GM13977 (cell line): ENCODE measurements at places on chromosomes 13 and 19.

DNA sequence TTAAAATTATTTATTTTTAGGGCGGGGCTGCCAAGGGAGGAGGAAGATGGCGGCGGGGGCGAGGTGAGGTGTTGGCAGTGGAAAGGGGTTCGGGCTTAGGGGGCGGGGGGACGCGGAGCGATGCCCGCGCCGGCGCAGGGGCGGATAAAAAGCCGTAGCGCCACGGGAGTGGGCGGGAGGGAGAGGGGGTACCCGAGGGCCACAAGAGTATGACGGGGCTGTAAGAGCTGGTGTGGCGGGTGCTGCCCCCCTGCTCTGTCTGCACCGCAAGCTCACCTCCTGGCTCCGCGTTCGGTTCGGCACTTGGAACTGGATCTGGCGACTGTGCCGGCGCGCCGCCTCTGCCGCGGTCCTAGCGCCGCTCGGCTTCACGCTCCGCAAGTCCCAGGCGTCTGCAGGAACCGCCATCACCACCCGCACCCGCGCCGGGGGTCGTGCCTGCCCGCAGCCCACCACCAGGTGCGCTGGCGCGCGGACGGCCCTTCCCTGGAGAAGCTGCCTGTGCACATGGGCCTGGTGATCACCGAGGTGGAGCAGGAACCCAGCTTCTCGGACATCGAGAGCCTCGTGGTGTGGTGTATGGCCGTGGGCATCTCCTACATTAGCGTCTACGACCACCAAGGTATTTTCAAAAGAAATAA, 265.2 kb upstream of the SGCG start:
- no peak for DNase-seq

DNA sequence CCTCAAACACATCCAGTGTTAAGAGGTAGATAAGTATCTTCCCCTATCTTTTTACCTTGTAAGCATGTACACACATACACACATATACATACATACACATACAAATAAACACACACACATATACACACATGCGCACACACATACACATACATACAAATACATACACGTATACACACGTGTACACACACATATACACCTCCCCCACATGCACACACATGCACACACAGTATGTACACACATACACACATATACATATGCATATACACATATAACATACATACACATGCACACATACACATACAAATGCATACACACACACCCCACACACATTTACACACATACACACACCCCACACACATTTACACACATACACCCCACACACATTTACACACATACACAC, 24.1 kb downstream of the ADGRE1 start:
- DNase-seq, result no peak

- no peak for DNase-seq
These were observed 46.2 kb downstream of the GATAD2A start for GRCh38 chr19:19451429-19452242.

- DNase-seq, result no peak
These were observed 5.8 kb downstream of the PPP1R37 start for GRCh38 chr19:45098521-45099466.

DNA sequence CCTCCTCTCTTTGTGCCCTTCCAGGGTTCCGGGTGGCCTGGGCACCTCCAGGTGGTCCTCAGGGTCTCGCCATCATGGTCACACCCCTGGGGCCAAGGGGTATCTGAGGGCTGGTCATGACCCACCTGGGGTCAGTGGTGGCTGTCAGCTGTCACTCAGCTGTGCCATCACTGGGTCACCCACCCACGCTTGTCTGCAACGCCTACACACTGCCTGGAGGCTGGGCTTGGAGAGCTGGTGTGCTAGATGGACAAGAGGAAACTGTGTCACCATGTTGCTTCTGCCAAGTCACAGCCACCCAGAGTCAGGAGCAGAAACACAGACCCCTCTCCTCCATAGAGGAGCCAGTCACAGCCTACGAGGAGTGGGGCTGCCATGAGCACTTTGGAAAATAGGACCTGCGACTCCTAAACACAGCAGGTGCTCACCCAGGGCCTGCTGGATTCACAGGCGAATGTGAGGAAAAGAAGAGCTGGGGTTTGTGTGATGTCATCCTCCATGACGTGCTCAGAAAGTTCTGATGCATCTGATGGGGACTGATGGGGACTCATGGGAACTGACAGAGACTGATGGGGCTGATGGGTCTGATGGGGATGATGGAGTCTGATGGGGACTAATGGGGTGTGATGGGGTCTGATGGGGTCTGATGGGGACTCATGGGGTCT, 10.7 kb upstream of the GRTP1 start:
- DNase-seq, result no peak

GRCh38 chr13:36753176-36753575, 65.8 kb upstream of the RFXAP start:
- no peak for DNase-seq

- DNase-seq, result no peak
These were observed 11.1 kb downstream of the PALM start for GRCh38 chr19:719636-720344.

DNA sequence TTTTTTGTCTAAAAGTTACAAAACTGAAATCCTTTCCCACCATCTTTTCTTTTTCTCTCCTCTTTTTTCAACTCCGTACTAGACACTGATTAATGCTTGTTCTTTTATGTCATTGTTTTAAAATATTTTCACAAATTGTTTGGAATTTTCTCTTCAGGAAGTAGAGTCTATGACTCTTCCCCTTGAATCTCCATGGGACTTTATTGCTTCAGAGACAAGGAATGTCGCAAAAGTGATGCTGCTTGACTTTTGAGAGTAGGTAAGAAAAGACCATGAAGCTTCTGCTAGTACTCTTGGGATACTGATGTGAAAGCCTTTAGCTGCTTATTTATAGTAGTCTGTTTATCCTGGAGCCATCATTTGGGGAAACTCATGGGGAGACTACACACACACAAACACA, 260.1 kb upstream of the SLC10A2 start:
- DNase-seq, result no peak

DNA sequence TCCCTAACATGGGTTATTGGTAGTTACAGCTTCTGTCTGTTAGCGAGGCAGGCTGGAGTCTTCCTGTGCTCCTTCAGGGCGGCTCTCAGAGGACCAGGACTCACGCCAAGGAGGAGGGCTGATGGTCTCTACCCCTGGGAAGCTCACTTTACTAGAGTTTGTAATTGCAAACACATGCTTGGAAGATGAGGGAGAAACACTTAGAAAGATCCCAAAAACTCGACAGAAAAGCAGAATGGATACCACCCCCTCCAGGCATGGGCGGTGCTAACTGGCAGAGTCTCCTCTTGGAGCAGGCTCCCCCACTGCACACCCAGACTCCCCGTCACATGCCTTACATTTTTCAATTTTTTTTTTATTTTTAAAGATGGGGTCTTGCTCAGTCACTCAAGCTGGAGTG, 62.0 kb downstream of the PARP4 start:
- DNase-seq, result no peak

DNA sequence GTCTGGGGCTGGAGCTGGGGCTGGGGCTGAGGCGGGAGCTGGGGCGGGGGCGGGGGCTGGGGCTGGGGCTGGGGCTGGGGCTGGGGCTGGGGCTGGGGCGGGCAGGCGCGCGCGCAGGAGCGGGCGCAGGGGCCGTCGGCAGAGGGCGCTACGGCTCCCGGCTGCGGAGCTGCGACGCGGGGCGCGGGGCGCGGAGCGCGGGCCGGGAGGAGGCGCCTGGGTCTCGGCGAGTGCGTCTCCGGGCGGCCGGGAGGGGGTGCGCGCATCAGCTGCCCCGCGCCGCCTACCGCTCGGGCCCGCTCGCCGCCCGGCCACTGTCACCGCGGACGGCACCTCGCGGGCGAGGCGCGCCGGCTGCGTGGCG, 422 bp upstream of the MTUS2 start:
- DNase-seq, result peak; percentile 87

GRCh38 chr19:38917516-38917915, 5.5 kb upstream of the CCER2 start:
- no peak for DNase-seq

GRCh38 chr13:38398711-38399493, 49.3 kb downstream of the UFM1 start:
- no peak for DNase-seq

GRCh38 chr13:108227651-108228272, 9.6 kb downstream of the ABHD13 start:
- no peak for DNase-seq

GRCh38 chr13:27309401-27309958, 38.9 kb downstream of the RASL11A start:
- DNase-seq, result no peak

- no peak for DNase-seq
These were observed 9.1 kb downstream of the AP2A1 start for GRCh38 chr19:49775742-49776370.

DNA sequence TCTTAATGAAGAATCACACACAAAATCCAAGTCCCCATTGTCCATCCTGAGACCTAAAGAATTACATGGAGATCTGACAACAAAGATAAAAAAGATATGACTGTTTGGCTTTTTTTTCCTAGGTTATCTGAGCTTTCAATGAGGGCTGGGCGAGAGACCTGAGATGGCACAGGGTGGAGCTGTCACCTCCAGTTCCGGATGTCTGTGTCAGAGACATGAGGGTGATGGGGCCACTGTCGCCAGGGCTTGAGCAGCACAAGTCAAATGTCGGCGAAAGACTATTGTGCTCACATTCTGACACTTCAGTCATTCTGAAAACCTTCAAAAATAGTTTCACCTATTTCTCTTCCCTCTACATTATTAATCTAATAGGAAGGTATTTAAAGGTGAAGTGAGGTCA, 65.7 kb downstream of the SLC7A1 start:
- DNase-seq, result no peak

DNA sequence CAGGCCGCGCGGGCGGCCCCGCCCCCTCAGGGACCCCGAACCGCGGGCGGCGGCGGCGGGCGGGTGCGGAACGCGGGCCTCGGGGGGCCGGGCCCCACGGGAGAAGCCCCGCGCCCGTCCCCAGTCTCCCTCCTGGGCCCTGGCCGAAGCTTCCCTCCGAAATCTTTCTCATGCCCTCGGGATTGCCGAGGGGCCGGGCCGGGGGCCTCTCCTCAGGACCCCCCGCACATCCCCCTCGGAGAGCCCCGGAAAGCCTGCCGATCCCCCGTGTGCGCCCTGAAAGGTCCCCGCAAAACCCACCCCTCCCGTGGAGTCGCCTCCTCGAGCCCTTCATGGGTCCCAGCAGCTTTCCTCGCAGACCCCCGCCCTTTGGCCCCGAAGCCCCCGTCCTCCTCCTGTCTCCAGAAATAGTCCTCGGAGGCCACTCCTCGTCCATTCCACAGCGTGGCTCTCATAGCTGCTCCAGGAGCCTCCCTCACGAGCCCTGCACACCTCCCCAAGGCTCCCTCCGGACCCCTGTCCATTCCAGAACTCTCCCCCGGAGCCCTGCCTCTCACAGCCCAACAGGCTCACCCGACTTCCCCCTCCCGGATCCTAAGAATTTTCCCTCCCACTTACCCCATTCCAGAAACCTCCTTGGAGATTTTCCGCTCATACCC, 555 bp downstream of the SAMD4B start:
- DNase-seq, result no peak

DNA sequence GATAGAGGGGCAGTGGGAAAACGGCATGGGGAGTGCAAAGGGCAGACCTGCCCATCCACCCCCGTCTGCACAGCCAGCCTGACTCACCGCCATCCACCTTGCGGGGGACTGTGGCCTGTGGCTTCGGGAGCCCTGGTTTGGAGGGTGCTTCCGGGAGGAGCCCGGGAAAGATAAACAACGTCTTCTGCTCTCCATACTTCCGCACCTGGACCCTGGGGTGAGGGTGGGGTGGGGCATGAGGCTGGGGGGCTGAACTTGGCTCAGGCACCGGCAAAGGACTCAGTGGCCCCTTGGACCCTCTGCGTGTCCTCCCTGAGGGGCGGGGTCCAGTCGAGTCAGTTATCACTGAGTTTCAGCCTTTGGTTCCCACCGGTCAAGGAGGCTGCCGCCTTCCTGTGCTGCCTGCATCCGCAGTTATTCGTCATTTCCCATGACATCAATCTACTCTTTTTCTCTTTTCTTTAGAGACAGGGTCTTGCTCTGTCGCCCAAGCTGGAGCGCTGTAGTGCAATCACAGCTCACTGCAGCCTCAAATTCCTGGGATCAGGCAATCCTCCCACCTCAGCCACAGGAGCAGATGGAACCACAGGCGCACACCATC, 3.2 kb downstream of the GPR108 start:
- DNase-seq, result no peak

DNA sequence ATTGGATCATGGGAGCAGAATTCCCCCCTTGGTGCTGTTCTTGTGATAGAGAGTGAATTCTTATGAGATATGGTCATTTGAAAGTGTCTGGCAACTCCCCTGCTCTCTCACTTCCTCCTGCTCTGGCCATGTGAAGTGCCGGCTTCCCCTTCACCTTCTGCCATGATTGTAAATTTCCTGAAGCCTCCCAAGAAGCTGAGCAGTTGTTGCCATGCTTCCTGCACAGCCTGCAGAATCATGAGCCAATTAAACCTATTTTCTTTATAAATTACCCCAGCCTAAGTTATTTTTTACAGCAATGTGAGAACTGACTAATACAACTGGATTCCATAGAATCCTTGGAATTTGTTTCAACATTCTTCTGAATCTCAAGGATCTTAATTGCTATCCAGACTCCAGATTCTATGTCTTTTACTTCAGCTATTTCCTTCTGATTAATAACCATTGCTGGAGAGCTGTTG, 328.1 kb downstream of the SLITRK5 start:
- DNase-seq, result no peak

- DNase-seq, result no peak
These were observed 369.9 kb upstream of the ZNF507 start for GRCh38 chr19:31975461-31975860.

- DNase-seq, result no peak
These were observed 7.6 kb downstream of the SIGLEC11 start for GRCh38 chr19:49953416-49953815.

GRCh38 chr13:77065461-77066147, 38.6 kb upstream of the FBXL3 start:
- no peak for DNase-seq

- DNase-seq, result peak; percentile 71
These were observed 536 bp upstream of the AKAP8 start for GRCh38 chr19:15379999-15380647.

- DNase-seq, result no peak
These were observed 94.7 kb downstream of the RBM26 start for GRCh38 chr13:79311386-79311785.

GRCh38 chr13:24005755-24006281, 108.5 kb upstream of the C1QTNF9B start:
- DNase-seq, result peak; percentile 29

GRCh38 chr13:31250435-31250834, 50.7 kb downstream of the B3GLCT start:
- DNase-seq, result no peak

- no peak for DNase-seq
These were observed 47.0 kb upstream of the RAP2A start for GRCh38 chr13:97386801-97387484.
